ENCODE measurements at places on chromosomes 3 and 15.

- DNase-seq, result no peak
These were observed 61.9 kb upstream of the ROPN1 start for GRCh38 chr3:124053871-124054270.

- DNase-seq, result no peak
These were observed 493.7 kb upstream of the GRM7 start for GRCh38 chr3:6367171-6367570.

GRCh38 chr3:73475717-73476116 lies 149.0 kb downstream of the PDZRN3 start:
- no peak for DNase-seq

DNA sequence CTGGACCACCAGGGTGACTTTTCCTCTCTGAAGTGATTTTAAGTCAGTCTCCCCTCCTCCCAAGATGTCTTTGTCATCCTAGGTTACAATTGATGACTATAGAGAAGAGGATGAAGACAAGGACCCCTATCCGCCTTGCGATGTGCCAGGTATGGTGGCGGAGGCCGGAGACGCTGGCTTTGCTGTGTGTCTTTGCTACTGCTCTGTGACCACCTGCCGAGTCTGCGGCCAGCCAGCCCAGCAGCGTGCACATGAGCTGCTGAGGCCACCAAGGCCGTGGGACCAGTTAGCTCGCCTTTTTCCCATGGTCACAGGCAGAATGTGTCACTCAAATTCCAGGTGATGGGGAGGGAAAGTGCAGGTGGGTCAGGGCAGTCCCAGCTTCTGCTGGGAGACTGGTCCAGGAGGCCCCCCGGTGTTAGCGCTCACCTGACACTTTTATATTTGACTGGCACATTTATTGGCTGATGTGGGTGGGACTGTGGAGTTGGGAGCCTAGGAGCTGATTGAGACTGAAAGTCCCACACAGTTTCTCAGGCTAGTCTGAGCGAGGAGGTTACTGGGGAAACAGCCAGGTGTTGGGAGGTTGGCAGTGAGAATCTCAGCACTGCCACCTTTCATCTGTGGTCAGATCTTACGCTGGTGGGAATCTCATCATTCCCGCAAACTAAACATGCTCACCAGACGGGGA lies 114.1 kb downstream of the CHDH start:
- DNase-seq, result no peak

DNA sequence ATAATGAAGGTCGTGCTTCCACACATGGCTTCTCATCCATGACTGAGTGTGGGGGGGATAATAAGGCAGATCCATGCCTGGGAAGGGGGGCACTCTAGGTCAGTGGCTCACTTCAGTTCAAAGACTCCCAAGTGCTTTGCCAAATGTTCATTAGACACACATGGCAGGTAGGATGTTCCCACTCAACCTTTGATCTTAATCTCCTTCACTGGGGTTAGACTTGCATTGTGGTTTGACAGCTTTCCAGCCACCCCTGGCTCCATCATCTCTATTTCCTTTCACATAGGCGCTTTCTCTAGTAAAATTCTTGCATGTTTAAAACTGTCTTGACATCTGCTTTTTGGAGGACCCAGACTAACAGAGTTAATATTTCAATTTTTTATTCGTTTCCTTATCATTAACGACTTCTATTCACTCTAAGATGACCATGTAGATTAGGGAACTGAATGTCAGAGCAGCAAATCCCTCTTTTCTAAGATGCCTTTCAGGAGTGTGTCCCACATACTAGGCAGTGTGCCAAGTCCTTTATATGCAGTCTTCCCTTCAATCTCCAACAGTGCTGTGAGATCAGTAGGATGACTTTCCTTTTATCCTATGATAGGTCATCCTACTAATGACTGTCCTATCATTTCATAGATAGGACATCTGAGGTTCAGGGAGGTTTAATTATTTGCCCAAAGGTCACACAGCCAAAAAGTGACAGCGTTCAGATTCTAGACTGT lies 57.9 kb downstream of the BTD start:
- DNase-seq, result no peak

All from amygdala (tissue), 56 donors.